ENCODE measurements at places on chromosomes 5 and 9. TPM values are rescaled to one million over a fixed set of nuclear protein-coding genes. Genes with fewer than 3 reads are reported as not detected.

DNA sequence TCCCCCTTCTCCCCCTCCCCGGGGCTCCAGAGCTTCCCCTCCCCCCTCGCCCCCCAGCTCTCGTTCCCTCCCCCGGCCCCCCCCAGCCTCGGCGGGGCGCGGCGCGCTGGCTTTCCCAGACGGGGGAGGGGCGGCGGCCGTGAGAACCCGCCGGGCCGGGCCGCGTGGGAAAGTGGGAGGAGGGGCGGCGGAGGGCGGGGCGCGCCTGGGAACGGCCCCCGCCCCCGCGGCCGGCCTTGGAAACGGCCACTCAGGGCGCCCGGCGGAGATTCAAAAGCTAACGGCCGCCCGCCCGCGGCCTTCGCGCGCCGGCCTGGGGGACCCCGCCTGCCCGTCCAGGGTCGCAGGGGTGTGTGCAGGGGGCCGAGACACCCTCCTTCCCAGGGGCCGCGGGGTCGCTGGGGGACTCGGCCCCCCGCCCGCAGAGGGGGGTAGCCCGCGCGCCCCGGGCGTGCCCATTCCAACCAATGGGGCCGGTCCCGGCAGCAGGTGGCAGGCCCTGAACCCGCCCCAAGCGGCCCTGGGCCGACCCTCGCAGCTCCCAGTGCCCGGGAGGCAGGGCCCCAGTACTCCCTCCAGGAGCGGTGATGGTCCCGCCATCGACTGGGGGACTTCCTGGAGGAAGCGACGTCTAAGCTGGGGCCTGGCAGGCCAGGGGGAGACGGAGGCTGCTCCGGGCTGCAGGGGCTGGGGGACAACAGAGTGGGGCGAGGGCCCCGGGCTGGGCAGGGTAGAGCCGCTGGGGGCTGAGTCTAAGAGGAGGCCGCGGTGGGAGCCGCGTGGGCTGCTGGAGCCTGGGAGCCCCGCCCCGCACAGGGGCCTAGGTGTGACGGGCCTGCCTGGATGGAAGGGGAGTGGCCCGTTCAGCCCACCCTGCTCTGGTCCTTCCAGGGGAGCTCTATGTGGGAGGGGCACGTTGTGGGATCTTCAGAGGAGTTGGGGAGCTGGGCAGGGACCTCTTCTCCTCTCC is 14.2 kb upstream of the NRARP start:
- H3K27ac ChIP-seq, result no peak overlapping the region
- no peak overlapping the region for H3K4me3 ChIP-seq
- peaks cover 36% of the 10 kb centered on the region for H3K4me1 ChIP-seq
- no peaks in the 10 kb centered on the region for H3K36me3 ChIP-seq
- no peaks in the 10 kb centered on the region for H3K27me3 ChIP-seq
- peak; percentile 43 for DNase-seq

Gene WDR31
- total RNA-seq, result 7.3 TPM

Gene FOXB2
- total RNA-seq, result not detected

Gene COL27A1
- 6.7 TPM for total RNA-seq

Gene GRM6
- total RNA-seq, result not detected

GRCh38 chr5:126801992-126802294 is 25.0 kb downstream of the LMNB1 start:
- no peak overlapping the region for H3K4me3 ChIP-seq
- H3K27me3 ChIP-seq, result no peaks in the 10 kb centered on the region
- H3K4me1 ChIP-seq, result no peaks in the 10 kb centered on the region
- no peak overlapping the region for H3K27ac ChIP-seq
- DNase-seq, result no peak

- DNase-seq, result no peak
These were observed 40.3 kb downstream of the RASGEF1C start for GRCh38 chr5:180168758-180169157.

DNA sequence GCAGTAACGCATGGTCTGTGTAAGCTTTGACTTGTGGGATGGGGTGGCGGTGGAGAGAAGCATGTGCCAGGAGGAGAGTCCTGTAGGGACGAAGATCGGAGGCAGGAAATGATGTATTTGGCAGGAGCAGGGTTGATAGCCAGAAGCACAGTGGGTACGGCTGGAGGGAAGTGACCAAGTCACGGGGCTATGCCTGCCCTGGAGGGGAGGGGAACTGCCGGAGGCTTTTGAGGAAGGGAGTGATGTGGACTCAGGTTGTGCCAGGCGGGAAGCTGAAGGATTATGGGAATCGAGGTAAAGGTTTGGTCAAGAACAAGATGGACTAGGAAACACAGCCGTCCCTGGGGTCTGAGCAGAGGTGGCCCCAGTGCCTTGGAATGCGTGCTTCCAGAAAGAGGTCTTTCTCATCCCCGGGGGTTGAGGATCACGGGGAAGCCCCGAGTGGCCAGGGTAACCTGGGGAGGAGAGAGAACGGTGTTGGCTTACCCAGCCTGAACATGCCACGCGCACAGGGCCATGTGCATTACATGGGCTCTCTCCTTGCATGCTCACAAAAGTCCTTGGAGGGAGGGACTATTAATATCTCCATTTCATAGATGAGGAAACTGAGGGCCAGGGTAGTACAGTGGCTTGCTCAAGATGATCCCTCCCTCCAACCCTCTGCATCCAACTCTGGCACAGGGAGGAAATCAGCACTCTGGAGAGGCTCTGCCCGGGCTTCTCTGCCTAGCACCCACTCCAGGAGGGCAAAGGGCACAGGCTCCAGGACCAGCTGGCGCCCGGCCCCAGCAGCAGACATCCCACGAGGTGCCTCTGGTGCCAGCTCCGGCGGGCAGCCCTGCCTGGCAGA is 253.8 kb downstream of the PBX3 start:
- no peak overlapping the region for H3K27ac ChIP-seq
- H3K4me3 ChIP-seq, result no peak overlapping the region
- no peaks in the 10 kb centered on the region for H3K36me3 ChIP-seq
- no peak for DNase-seq
- H3K27me3 ChIP-seq, result no peaks in the 10 kb centered on the region

- no peaks in the 10 kb centered on the region for H3K27me3 ChIP-seq
- no peak overlapping the region for H3K27ac ChIP-seq
- H3K4me1 ChIP-seq, result peaks cover 3% of the 10 kb centered on the region
- H3K4me3 ChIP-seq, result no peak overlapping the region
- no peaks in the 10 kb centered on the region for H3K36me3 ChIP-seq
These were observed 161.2 kb downstream of the MED27 start for GRCh38 chr9:131918481-131918880.

GRCh38 chr5:14364576-14365472 is 216.8 kb upstream of the OTULINL start:
- no peaks in the 10 kb centered on the region for H3K4me1 ChIP-seq
- peaks cover 50% of the 10 kb centered on the region for H3K36me3 ChIP-seq
- DNase-seq, result peak; percentile 60
- H3K27ac ChIP-seq, result no peak overlapping the region
- no peak overlapping the region for H3K4me3 ChIP-seq

All from thyroid gland (tissue), 4 donors.